Motor neuron (in vitro differentiated cells): ENCODE measurements at places on chromosomes 5 and 9.
A peak's percentile ranks its signal among the peaks of the same experiment; 100 is the strongest.

DNA sequence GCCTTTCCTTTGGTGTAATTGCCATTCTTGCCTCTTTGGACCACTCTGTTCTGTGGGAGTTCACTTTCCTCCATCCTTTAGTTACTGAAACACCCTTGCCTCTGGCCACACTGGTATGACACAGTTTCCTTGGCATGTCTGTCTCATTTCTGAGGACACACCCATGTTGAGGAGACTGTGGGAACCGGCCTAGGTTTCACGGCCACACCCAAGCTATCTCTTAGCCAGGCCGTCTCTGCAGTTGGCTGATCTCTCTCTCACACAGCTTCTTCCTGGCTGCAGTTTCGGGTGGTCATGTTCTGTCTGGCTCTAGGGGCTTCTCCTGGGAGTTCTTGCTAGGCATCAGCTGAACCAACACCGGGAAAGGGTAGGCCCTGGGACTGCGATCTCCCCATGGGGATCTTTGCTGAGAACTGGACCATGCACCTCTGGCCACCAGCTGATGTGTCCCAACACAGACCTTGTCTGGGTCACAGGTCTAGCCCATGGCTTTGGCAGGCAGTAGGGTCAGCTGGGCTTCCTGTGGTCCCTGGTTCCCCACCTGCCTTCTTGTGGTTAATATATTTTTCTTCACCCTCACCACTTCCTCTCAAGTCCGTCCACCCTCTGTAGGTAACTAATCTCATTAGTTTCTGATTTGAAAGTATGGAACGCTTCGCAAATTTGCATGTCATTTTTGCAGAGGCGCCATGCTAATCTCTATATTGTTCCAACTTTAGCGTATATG, 24.9 kb downstream of the ARHGEF37 start:
- ATAC-seq: no peak

GRCh38 chr9:295576-295975, 80.9 kb downstream of the DOCK8 start:
- ATAC-seq: no peak

- no peak for ATAC-seq
Measured at GRCh38 chr9:28960602-28961001, 1387.3 kb upstream of the C9orf72 start.

DNA sequence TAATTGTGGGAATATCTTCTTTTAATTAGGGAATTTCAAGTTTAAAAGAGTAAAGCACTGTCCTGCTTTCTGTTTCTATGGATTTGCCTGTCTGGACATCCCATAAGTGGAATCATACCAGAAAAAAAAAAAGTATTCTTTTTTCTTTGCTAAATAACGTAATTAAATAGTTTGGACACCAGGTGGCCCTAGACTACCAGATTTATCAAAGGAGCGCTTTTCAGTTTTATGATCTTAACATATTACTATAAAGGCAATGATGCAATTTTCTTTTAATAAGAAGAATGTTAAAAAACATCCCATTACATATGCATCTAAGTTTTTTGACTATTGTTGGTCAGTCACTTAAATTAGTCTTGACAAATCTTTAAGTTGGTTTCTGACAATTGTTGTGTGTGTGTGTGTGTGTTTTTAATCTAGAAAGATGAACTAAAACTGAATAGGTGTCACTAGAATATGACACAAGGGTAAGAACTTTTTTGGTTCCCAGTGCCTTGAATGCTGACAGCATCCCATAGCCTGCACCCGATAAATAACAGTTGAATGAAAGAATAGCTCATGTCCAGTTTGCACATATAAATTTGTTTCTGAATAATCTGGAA, 49.5 kb downstream of the C5orf22 start:
- ATAC-seq: no peak

- ATAC-seq: peak; percentile 21
Measured at GRCh38 chr5:612498-613424, 621 bp downstream of the CEP72 start.

DNA sequence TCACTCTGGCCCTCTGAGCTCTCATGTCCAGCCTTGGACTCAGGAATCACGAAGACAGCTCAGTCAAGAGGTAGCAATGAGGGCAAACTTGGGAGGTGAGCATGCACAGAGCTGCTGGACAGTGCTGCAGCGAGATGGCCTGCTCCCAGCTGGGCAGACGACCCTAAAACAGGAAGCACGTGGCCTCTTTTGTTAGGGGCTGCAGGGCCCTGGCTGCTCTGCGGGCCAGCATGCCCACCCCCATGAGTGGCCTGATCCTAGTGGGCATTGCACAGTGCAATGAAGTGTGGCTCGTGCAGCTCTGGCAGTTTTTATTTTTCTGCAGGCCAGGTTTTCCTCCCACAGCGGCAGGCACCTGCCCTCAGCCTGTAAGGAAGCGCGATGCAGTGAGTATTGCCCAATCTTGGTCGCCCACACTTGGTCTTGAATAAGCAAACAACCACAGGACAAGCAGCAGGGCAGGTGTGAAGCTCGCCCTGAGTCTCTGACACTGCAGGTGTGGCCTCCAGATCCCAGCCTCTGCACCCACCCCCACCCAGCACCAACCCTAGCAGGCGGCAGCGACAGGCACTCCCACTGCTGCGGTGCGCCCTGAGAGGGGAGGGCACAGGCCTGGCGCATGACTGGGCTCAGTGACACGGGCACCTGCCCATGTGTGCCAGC, 60.8 kb downstream of the SEMA4D start:
- ATAC-seq: no peak

GRCh38 chr5:43041110-43041668, 1.1 kb upstream of the ANXA2R start:
- ATAC-seq: no peak

GRCh38 chr9:4904322-4905134, 80.5 kb upstream of the JAK2 start:
- ATAC-seq: no peak
